Activated CD8-positive, alpha-beta memory T cell treated with anti-CD3 and anti-CD28 coated beads for 24 hours (primary cell): ENCODE measurements at places on chromosomes 11 and 22.

- DNase-seq = no peak
Observed at GRCh38 chr11:33448461-33449130, 191.4 kb downstream of the HIPK3 start.

DNA sequence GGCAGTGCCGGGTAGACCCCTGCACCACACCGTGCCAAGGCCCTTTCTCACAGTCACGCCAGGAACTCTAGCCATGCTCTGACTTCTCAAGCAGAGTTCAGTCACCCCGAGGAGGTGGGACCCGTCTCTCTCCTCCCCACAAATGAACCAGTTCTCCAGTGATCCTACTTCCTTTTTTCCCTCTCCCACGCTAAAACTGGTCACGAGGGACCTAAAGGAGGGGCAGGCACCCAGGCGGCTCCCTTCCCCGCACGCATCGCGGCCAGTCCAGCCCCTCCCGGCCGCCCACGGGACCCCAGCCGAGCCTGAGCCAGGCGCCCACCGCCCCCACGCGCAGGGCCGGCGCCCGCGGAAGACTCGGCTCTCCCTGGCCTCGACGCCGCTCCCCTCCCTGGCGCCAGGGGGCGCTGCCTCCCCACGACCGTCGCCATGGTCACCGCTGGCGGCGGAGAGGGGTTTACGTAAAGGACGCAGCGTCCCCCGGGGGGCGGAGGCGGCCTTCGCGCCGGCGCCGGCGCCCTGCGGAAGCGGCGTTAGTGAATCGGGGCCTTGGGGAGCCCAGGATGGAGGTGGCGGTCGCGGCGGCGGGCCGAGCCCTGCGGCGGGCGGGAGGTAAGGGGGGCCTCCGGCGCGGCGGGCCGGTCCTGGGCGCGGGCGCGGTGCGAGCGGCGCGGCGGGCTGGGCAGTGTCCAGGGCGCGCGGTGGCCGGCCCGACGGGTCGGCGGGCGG, at the start of gene DAGLA:
Gene DAGLA, plus strand, starts transcription at position 499 of the 729 bp plus-strand sequence. CDS start 39,765 bp downstream, outside the sequence.
- DNase-seq = peak; percentile 96

- DNase-seq = no peak
Observed at GRCh38 chr11:72591023-72591422, 83.2 kb downstream of the PDE2A start.

GRCh38 chr11:108933630-108934029, 268.8 kb downstream of the DDX10 start:
- no peak for DNase-seq

DNA sequence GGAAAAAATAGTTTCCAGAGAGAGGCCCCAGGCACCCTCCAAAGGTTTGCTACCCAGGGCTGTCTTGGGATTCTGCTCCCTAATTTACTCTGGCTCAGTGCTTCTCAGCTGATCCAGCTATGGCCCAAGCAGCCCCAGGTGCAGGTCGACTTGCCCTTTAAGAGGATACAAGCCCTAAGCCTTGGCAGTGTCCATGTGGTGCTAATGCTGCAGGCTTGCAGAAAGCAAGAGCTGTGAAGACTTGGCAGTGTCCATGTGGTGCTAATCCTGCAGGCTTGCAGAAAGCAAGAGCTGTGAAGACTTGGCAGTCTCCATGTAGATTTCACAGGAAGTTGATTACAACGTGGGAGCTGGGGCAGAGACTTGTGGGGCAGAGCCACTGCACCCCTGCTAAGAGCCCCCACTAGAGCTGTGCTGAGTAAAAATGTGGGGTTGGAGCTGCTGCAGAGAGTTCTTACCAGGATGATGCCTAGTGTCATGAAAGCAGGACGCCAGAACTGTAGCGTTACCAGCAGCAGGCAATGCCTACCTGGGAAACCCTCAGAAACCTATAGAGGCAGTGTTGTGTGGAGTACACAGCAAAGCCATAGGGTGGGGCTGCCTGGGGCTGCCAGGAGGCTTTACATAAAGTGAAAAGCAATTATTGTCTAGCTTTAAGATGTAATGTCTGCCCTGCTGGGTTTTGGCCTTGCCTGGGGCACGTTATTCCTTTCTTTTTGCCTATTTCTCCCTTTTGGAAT, 16.1 kb upstream of the OR52K1 start:
- DNase-seq = no peak

- DNase-seq = no peak
Observed at GRCh38 chr11:124108156-124108555, 7.1 kb upstream of the VWA5A start.

- no peak for DNase-seq
Observed at GRCh38 chr11:75432911-75433321, at the start of gene KLHL35. KLHL35 (minus strand) TSS chr11:75433203; CDS start chr11:75430629, 2,574 bp downstream.

DNA sequence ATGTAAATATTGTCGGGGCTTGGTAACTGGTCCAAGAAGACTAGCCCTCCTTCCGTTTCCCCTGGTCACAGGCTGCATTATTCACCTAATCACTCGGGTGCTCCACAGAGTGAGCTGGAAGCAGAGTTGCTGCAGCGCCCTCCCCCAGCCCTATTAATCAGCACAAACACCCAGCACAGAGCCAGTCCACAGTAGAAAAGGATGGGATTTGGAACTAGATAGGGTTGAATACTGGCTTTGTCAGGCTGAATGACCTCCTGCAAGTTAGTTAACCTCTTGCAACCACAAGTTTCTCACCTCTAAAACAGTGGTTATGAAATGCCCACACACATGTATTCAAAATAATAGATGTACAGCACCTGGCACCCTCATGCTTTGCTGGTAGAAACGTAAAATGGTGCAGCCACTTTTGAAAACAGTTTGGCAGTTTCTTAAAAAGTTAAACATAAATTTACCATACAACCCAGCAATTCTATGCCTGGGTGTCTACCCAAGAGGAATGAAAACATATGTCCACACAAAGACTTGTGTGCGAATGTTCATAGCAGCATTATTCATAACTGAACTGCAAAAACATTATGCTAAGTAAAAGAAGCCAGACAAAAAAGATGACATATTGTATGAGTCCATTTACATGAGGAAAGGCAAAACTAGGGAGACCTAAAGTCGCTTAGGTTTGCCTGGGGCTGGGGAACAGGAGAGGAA, 31.7 kb upstream of the APLP2 start:
- no peak for DNase-seq

DNA sequence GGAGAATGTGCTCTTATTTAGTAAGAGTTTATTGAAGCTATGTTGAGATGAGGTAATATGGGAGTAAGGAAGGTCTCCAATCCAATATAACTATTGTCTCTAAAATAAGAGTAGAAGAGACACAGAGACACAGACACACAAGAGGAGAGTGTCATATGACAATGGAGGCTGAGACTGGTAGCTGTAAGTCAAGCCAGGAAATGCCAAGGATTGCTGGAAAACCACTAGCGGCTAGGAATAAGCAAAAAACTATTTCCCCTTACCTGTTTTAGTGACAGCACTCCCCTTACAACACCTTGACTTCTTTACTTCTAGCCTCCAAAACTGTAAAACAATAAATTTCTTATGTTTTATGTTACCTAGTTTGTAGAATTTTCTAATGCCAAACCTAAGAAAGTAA, 1652.8 kb downstream of the LRRC4C start:
- no peak for DNase-seq

DNA sequence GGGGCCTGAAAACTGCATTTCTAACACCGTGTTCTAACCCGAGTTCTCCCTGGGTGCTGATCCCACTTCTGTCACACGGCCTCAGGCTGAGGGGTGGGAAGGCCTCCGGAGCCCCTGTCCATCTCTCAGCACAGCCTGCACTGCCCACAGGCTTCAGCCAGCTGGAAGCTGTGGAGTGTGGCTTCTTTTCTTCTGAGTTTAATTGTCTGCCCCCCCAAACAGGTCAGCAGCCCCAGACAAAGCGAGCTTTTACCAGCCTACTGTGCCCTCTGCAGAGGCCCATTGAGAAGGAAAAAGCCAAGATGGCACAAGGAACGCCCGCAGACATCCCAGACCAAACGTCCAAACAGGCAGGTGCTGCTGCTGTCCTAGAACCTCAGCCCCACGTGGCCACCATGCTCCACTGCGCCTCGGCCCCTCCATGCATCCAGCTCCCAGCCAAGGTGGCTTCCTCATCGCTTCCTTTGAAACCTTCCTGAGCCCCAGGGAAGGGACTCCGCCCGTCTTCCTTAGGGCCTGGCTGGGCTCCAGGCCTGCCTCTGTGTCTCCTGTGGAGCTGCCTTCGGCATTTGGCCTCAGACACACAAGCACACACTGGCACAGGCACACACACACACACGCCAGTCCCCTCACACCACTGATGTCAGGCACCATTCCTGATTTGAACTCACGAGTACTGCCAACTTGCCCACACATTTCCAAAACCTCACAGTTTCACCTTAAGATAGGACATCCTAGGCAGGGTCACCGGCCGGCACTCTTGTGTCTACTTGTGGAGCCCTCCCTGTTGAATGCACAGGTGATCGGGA, 1.7 kb downstream of the MOB2 start:
- no peak for DNase-seq

- DNase-seq = no peak
Observed at GRCh38 chr11:128705124-128705920, 11.4 kb downstream of the FLI1 start.
